ENCODE measurements at places on chromosomes 12 and 14.
A peak's percentile ranks its signal among the peaks of the same experiment; 100 is the strongest.

DNA sequence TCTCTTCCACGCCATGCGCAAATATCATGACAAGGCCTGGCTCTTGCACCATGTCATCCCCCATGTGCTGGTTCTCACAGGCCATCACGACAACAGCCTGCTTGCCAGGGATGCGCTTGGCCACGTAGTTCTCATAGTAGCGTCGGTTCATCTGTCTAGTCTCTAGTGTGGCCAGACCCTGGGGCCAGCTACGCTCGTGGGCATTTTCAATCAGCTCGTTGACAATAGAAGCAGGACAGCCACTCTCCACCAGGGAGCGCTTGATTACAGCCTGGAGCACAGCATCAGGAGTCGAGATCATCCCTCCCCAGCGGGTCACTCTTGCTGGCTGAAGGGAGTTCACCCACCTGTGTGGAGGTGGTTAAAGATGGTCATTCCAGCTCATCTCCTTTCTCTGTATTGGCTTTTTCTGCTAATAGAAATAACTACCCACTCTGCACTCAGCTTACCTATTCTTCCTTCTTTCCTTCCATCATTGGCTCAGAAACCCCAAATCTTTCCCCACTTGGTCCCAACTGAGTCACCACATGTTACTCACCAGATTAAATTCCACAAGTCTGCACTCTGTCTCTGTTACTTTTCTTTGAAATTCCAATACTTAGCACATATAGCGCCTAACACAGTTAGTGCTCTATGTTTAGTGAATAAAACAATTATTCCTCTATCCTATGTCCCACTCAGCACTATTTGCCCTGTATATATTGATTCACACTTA is 15.1 kb downstream of the RNF41 start:
- peak; percentile 57 for DNase-seq

DNA sequence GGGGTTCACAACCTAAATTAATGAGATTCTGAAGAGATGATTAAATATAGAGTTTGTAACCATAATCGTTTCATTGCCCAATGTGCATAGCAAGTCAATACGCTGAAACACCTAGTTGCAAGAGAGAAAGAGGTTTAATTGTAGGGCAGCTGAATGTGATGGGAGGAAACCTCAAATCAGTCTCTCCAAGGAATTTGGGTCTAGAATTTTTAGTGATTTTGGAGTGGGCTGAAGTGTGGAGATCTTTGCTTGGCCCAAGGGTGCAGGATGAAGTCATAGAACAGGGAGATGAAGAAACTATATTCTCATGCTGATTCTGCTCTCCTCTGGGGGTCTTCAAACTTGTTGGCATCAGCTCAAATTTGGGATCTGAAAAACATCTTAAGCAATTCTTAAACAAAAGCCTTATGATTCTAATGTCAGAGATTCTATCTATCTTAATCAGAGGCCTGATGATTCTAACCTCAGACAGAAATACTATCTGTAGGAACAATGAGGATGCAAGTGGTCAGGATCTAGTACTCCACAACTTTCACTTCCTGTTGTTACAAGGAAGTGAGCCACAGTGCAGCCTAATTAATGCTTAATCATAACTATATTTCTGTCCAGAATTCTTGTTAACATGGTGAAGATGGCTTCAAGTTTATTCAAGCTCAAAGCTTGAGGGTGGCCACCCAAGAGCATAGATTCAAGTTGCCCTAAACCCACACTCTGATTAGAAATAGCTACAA is 80.2 kb upstream of the FUT8 start:
- DNase-seq: no peak

DNA sequence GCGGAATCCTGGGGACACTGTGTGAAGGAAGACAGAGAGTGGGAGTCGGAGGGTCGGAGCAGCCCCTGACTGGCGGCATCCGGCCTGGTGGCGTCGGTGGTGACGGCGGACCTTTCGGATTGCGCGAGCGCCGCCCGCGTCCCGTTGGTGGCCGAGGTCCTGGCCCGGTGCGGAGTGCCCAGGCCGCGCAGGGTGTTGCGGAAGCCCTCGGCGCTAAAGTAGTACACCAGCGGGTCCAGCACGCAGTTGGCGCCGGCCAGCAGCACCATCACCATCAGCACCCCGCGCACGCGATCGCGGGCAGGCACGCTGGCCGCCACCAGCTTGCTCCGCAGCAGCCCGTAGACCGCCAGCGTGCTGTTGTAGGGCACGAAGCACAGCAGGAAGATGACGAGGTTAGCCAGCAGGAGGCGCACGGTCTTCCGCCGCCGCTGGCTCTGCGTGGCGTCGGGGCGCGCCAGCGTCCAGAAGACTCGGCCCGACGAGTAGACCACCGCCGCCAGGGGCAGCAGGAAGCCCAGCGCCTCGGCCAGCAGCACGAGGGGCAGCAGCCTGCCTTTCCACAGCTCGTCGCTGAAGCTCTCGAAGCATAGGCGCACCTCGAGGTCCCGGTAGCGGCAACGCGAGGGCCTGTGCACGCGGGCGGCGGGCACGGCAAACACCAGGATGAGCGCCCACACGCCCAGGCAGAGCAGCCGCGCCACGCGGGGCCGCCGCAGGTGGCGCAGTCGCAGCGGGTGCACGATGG is 13.1 kb upstream of the CHD4 start:
- DNase-seq: peak; percentile 69

DNA sequence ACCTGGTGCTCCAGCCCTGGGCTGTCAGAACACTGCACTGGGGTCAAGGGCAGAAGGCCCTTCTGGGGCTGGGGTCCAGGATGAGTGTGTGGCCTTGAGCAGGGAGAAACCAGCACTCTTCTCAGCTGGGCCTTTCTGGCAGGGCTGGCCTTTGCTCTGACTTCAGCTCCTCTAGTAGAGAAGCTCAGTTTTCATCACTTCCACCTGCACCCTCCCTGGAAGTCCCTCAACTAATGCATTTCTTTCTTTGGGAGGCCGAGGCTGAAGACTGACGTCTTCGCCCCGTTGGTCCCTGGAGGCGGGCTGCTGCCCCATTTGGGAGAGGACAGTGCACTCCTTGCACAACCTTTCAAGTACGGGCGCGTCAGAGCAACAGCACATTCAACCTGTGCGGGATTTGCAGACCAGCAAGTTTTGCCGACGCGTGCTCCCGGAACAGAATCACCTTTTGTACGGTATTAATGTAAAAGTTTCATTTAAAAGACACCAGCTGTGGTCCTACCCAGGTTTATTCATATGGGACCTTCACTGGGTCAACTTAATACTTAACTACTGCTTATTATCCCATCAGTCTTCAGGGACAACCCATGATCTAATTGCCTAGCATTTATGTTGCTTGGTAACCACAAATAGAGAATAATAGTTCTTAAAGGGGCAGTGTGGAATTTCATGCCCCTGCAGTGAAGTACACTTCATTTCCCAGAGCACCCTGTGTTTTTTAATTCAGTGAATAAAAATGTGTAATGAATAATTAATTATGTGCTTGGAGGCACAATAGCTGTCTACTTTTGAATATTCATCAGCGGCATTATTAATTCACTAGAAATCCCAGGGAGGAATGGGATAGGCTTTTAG is 134.8 kb upstream of the VRK1 start:
- no peak for DNase-seq

DNA sequence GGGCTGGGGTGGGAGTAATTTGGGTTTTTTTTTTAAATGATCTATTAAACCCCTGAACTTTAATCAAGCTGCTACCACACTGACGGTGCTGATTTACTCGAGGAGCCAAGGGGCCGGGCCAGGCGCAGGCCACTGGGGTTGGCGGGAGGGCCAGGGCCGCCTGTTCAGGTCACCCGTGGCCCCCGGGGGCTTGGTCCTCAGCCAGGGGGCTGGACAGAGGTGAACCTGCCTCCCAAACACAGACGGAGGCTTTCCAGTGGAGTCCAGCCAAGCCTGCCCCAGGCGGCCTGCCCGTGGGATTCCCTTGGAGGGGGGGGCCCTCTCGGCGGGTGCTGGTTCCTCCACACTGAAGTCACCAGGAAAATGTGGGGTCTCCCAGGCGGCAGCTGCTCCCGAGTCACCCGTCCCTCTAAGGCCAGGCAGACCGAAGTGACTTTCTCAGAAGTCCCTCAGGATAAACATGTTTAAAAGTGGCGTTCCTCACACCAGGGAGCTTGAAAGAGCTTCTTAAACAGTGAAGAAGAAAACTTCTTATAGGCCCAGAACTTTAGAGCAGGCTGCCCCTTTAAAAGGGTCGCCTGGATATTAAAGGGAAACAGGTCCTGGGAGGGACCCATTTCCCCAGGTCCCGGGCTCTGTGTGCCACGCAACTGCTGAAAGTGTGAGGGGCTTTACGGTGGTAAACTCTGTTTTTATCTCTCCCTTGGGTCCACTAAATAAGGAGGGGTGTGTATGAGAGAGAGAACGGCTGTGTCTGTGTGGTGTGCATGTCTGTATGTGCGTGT is 167.2 kb upstream of the GSC start:
- DNase-seq: no peak

DNA sequence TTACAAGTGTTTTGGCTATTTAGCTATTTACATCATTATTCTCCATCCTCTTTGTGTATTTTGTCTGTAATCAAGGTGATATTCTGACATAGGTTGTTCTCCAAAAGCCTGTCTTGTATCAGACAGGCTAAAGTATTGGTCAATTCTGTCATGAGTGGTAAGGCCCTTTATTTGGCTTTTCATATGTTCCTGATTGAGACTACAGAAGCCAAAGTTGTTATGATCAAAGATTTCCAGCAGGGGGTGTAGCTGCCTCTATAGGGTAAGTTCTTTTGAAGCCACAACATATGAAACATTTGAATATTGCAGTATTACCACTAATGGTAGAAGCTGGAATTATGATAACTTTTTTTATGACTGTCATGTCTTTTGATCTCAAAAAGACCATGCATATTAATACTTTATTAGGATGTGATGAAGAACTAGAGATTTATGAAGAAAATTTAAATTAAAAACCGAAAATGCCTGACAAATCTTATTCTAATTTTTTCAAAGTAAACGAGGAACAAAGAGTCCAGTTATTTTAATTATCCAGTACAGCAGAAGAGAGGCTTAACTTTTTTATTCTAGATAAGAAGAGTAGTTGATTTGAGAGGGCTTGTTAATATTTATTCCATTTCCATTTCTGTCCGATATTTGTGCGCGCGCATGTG is 3.4 kb upstream of the ARHGAP5 start:
- DNase-seq: peak; percentile 47
